Cerebellar nuclear complex (tissue), 1 donor: ENCODE measurements at places on chromosomes 5 and 9.

- no peak for DNase-seq
Measured at GRCh38 chr5:107325866-107326265, 344.9 kb downstream of the EFNA5 start.

GRCh38 chr9:86679909-86680308 is 267.4 kb downstream of the GAS1 start:
- no peak for DNase-seq

DNA sequence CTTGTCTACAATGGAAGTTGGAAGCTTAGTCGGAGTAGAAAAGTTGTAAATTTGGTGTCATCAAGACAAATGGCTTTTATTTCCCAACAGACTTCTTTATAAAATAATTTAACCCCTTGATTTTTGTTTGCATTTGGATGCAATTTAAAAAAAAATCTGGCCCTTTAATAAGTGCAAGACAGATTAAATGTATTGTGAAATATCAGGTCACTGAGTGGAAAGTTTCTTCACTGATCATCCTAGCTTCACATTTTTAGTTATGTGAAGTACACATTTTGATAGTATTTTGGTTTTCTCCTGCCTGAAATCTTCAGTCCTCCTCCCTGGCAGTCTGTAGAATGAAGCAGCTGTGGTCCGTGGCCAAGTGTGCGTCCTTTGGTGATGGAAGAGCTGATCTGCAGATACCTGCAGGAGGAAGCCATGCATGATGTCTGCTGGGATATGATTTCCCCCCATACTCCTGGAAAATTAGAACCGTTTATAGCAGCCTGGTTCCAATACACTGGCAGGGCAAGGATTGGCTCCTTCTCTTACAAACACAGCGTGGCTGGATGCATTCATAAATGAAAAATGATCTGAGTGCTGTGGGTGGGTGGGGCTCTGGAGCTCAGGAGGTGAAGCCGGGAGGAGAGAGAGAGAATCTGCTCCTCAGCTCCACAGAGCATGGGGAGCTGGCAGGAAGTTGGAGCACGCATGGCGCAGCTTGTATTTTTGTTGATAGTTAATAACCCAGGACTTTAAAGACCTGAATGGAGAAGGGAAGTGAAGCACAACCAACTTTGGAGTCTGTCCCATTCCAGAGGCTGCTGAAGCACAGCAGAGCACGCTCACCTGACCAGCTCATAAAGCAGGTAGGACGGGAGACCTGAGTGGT is 238.4 kb downstream of the GOLPH3 start:
- no peak for DNase-seq

- no peak for DNase-seq
Measured at GRCh38 chr5:147223948-147224791, 10.7 kb upstream of the STK32A start.

- DNase-seq = no peak
Measured at GRCh38 chr9:37999588-38000189, 69.3 kb downstream of the SHB start.

GRCh38 chr9:14405176-14405706 is 91.3 kb upstream of the NFIB start:
- no peak for DNase-seq

DNA sequence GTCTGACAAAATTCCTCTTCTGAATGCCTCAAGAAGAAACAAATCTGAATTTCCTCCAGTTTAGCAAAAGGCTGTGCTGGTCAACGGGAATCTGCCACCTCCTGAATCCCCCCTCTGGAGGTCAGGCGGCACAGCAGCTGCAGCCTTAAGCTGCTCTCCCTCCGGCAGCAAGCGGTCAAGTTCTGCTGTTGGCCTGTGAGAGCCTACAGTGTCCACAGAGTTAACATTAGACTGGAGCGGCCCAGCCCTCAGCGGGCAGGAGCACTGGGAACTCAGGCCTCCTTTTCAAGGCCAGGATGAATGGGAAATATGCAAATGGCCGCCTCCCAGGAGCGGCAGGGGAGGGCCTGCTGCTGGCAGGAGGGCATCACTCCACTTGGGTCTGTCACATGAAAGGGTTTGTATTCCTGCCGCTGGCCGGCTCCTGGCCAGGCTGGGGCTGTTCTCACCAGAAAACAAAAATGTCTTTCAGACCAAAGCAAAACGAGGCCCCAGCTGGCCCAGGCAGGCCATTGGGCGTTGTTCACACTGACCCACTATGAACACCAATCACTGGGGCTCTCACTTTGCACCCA is 8.2 kb downstream of the ACSL6 start:
- no peak for DNase-seq

GRCh38 chr5:30607301-30607894 is 586.1 kb upstream of the CDH6 start:
- DNase-seq = no peak

DNA sequence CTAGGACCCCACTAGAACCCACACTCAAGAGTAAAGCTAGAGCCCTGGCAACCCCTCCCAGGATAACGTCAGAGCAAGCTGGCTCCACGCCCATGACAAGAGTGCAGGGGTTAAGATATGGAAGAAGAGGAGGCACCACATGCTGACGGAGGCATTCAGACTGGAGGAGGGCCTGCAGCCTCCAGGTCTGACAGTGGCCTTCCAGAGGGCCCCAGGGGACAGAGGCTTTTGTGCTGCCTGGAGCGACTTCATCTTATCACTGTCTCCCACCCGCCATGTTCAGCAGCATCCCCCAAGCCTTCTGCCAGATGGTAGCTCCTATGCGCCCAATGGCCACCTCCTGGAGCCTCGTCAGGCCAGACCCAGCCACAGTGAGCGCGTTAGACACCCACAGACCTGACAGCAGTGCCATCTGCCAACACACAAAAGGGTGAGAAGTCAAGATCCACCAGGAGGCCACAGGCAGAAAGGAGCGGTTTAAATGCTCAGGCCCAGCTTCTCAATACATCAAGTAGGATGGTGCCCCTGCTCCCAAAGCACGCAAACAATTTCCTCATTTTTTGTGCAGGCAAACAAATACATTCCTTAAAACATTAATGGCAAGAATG is 65.8 kb downstream of the C5orf15 start:
- no peak for DNase-seq

- DNase-seq = no peak
Measured at GRCh38 chr9:129608561-129609481, 12.1 kb downstream of the C9orf50 start.

DNA sequence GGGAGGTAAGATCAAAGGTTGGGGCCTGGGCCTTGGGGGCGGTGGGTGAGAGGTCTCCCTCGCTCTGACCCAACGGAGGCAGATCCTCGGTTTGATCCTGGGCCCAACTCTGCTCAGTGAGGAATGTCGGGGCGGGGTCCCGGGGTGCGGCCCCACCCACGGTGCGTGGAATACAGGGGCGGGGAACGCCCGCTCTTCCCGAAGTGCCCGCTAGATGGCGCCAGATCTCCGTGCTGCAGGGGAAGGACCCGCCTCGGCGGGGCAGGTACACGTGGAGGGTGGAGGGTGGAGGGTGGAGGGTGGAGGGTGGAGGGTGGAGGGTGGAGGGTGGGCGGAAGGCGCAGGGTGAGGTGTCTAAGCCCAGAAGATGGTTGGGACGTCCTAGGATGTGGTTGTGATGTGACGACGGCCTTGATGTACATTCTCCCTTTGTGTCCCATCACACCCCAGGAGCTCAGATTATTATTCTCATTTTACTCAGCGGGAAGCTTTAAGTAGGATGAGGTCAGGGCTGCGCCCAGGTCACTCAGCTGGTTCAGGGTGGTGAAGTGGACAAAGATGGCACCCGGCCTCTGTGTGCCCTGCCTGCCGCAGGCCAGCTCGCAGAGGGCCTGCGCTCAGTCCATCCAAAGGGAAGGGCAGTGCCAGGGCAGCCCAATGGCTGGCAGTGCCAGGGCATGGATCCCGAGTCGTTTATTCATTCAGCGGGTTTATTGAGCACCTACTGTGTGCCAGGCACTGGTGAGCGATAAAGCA is 9.4 kb upstream of the RPS14 start:
- DNase-seq = no peak

DNA sequence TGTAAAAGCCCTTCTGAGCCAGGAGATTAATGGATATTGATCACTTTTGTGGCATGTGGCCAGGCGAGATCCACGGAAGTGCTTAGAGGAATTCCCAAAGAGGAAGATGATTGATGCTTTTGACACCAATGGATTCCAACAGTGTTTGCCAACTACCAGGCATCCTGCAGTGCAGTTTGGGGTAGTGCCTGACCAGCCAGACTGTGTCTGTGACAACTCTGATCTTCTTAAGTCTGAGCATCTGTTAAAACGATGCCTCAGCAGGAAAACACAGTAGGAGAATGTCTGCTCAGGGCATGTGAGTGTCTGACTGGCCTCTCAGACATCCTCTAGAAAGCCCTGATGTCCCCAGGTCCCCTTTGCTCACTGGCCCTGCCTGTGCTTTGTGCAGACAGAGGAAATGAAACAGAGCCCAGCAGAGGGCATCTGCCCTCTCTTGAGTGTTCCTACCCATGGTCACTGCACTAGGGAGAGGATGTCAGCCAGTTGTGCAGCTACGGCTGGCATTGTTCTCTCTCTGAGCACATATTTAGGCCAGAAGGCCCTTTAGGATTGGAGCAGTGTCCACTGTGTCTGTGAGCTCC is 57.0 kb downstream of the TRPC7 start:
- no peak for DNase-seq

DNA sequence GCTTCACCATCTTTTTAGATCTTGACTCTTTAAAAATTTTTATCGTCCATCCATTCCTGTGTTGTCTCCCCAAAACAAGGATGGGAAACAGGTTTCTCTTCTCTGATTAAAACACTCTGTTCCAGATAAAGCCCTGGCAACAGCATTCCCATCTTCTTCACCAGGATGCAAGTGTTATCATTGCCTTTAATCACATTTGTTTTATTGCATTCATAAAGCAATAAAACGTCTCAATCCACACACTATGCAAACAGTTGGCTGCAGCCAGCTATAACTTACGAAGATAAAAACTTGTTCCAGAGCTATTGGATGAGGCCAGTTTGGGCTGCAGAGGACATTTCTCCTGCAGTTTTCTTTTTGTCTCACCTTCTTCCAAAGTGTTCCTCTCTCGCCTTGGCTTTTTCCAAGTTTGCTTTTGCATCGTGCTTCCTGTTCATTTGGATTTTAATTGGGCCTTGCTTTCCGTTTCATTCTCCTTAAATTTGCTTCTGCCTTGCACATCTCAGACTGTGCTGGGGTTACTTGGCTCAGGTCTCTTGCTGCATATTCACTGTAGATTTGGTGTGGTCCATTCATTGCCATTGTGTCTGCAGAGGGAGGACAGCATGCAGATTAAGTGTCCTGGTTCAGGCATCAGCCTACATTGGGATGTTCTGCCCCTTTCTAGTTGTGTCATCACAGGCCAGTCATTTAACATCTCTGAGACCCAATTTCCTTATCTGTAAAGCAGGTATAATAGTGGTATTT is 136.5 kb upstream of the LIFR start:
- no peak for DNase-seq

- DNase-seq = no peak
Measured at GRCh38 chr5:4348423-4348822, 752.8 kb downstream of the IRX1 start.
